ENCODE measurements at places on chromosomes 1 and 21. TPM values are rescaled to one million over a fixed set of nuclear protein-coding genes. Genes with fewer than 3 reads are reported as not detected.

- H3K27me3 ChIP-seq: peaks cover 32% of the 10 kb centered on the region
- no peaks in the 10 kb centered on the region for H3K36me3 ChIP-seq
- peak; percentile 49 for DNase-seq
Observed at GRCh38 chr1:6105218-6105679, 59.6 kb downstream of the KCNAB2 start.

DNA sequence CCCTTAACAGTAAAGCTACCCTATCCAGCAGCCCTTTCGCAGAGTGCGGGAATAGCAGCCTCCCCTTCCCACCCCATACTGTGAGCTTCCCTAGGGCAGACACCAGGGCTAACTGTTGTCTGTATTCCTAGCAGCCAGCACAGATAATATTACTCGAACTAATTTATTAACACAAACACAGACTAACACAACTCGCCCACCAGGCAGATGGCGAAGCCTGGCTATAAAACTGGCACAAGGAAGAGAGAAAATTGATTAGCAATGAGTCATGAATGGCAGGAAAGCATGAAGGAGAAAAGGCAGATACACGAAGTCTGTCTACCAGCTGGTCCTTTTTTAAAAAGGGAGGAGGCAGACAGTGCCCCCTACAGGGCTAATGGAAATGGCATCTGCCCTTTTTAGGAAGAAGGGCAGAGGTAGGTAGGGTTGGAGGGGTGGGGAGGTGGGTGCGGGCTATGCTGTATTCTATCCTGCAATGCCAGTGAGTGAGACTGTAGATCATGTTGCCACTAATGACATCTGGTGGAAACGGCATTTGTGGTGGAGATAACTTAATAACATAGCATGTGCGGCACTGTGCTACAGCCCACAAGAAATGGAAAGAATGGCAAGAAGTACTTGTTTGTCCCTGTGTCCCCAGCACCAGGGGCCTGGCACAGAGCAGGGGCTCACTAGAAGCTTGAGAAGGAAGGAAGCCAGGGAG is 30.6 kb upstream of the CTPS1 start:
- peak overlapping the region; percentile 74 for H3K27ac ChIP-seq
- H3K36me3 ChIP-seq: no peaks in the 10 kb centered on the region
- peaks cover 14% of the 10 kb centered on the region for H3K27me3 ChIP-seq
- DNase-seq: no peak
- peaks cover 16% of the 10 kb centered on the region for H3K4me1 ChIP-seq

DNA sequence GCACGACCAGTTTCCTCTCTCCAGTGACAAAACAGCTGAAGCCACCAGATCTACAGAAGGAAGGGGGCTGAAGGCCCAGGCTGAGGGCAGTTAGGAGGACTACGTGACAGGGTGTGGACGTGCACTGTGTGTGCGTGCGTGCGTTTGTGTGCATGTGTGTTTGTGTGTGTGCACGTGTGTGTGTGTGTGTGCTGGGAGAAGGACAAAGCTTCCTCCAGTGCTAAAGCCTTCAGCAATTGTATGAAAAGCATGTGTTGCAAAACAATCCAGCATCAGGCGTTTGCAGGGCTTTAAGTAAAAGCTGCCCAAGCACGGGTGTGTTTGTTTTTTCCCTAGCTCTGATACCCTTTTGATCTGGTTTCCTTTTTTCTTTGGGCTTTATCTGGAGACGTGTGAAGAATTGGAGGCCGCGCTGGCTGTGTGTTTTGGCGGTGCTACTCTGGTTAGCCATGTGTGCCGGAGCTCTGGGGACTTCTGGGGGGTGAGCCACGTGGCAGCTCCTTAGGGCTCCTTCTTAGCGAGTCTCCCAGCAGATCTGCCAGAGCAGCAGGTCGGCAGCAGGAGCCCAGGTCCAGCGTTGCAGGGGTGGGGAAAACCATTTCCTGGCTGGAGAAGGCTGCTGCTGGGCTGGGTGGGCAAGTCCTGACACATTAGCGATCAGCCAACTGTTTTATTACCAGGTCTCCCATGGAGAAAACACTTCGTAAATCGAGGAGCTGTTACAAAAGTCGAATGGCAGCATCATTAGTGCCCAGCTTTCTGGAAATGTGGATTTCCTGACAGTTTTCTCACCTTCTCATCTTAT is 73.4 kb downstream of the UCK2 start:
- peaks cover 56% of the 10 kb centered on the region for H3K36me3 ChIP-seq
- no peaks in the 10 kb centered on the region for H3K27me3 ChIP-seq
- no peak for DNase-seq
- H3K4me3 ChIP-seq: no peak overlapping the region

- no peaks in the 10 kb centered on the region for H3K27me3 ChIP-seq
- no peaks in the 10 kb centered on the region for H3K4me1 ChIP-seq
- no peak overlapping the region for H3K4me3 ChIP-seq
- H3K36me3 ChIP-seq: no peaks in the 10 kb centered on the region
Observed at GRCh38 chr1:219518168-219518906, 94.6 kb downstream of the ZC3H11B start.

DNA sequence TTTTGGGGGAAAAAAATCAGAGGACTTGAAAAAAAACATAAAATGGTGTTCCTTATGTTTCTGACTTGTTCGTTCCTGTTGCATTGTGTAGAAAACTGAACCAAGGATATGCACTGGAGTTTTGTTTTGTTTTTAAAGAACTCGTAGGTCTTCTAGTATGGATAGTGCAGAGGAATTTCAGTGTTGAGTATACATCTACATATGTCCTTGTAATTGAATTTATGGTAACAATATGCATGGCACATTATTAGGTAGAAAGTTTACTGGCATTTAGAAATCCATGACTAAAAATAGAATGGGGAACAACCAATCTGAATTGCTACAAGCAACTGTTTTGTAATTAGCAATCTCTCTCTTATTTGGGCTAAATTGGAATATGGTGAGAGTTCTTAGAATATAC is 188.3 kb upstream of the ZRANB2 start:
- H3K36me3 ChIP-seq: no peaks in the 10 kb centered on the region
- no peaks in the 10 kb centered on the region for H3K27me3 ChIP-seq
- no peak overlapping the region for H3K4me3 ChIP-seq
- DNase-seq: no peak
- H3K27ac ChIP-seq: no peak overlapping the region

DNA sequence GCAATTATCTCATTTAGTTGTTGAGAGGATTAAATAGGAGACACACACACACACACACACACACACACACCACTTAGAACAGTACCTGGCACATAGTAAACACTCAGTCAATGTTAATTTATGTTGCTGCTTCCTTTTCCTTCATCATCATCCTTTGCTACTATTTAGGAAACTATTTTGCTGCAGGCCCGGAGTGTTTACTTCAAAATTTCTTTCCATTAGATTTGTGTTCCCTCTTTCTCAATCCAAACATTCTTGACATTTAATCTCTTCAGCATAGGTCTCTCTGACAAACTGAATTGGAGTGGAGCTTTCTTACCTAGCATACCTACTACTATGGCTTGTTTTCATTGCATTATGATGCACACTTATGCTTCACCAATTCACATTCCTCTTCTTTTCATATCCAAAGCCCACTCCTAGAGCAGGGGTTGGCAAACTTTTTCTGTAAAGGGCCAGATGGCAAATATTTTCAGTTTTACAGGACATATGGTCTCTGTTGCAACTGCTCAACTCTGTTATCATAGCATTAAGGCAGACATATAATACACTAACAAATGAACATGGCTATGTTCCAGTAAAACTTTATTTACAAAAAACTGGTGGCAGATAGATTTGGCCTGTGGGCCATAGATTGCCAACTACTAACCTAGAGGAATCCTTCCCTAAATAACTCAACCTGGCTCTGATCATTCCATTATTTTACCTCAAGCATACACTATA is 49.5 kb downstream of the SCMH1 start:
- no peak overlapping the region for H3K27ac ChIP-seq
- no peak for DNase-seq
- H3K36me3 ChIP-seq: no peaks in the 10 kb centered on the region
- no peak overlapping the region for H3K4me3 ChIP-seq
- H3K4me1 ChIP-seq: peaks cover 4% of the 10 kb centered on the region
- H3K27me3 ChIP-seq: no peaks in the 10 kb centered on the region

The ERVH48-1 gene
- not detected for total RNA-seq

The MYOG gene
- not detected for total RNA-seq

The YTHDF2 gene
- total RNA-seq: 56.9 TPM

The MEX3A gene
- 0.60 TPM for total RNA-seq

The HEYL gene
- 6.7 TPM for total RNA-seq

The APCS gene
- total RNA-seq: not detected

The FCER1A gene
- 1.3 TPM for total RNA-seq

The NHLH2 gene
- not detected for total RNA-seq
